ENCODE measurements at places on chromosomes 12 and 14. TPM values are rescaled to one million over a fixed set of nuclear protein-coding genes. Genes with fewer than 3 reads are reported as not detected.

DNA sequence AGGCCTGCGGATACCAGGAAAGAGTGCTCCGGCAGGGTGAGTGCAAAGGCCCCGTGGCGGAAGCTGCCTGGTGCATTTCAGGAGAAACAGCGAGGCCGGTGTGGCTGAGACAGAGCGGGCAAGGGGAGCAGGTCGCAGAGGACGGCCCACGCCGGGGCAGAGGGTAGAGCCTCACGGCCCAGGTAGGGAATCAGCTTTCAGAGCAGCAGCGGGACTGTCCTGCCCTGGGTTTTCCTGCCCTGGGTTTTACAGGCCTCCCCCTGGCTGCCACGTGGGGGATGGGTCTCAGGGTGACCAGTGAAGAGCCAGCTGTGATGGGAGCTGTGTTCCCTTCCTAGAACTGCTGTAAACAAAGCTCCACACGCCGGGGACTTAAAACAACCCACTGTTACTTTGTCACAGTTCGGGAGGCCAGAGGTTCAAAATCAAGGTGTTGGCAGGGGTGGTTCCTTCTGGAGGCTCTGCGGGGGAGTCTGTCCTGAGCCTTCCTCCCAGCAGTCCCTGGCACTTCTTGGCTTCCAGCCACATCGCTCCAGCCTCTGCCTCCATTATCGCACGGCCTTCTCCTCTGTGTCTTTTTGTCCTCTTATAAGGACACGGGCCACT, 10.4 kb downstream of the NCOR2 start:
- DNase-seq = no peak

- DNase-seq = no peak
Observed at GRCh38 chr14:77372304-77372841, 4.5 kb downstream of the TMED8 start.

DNA sequence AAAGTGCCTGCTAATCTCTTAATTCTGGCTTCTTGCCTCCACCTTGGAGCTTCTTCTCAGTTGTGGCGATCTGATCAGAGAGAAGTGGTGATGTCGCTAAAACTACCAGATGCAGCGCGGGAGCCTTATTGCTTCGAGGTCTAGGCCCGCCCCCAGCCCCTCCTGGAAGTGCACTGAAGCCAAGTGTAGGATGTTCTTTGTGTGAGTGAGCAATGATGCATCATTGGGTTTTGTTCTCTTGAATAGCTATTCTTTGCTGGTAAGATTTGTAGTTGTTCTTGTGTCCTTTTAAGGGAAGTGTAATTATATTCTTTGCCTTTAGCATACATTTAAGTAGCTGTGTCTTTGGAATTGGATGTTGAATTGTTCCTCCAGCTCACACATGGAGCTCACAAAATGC, 35.8 kb downstream of the MTHFD1 start:
- peak; percentile 19 for DNase-seq

CLEC2A gene
- not detected for total RNA-seq

NKX2-8 gene
- total RNA-seq = not detected

DNA sequence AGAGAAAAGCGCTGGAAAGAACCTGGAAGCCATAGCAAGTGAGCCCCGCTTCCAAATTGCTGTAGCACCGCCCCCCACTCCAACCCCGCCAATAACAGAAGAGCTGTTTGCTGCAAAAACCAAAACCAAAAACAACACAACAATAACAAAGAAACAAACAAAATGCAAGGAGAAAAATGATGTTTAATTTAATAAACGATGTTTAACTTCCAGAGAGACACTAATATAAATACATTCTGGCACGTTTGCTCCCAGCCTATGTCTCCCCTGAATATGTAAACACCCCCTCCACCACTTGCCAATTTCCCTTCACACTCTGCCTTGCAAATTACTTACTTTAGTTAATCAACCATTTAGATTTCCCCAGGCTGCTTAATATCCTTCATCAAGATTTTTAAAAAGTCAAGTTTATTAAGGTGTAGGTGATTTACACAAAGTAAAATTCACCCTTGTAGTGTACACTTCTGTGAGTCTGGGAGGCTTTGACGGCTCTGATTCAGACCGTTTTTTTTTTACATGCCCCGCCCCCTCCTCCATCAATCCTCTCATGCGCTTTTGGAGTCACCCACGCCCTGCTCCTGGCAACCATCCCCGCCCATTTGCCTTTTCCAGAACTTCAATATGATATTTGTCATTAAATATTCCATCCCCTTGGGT, 482 bp upstream of the IFI27L2 start:
- DNase-seq = peak; percentile 49

- DNase-seq = no peak
Observed at GRCh38 chr12:124461241-124461673, 106.2 kb downstream of the NCOR2 start.

GRCh38 chr14:70013271-70013873, 134.2 kb downstream of the SMOC1 start:
- DNase-seq = peak; percentile 52

- DNase-seq = no peak
Observed at GRCh38 chr12:2250797-2251196, 198.0 kb downstream of the CACNA1C start.

DNA sequence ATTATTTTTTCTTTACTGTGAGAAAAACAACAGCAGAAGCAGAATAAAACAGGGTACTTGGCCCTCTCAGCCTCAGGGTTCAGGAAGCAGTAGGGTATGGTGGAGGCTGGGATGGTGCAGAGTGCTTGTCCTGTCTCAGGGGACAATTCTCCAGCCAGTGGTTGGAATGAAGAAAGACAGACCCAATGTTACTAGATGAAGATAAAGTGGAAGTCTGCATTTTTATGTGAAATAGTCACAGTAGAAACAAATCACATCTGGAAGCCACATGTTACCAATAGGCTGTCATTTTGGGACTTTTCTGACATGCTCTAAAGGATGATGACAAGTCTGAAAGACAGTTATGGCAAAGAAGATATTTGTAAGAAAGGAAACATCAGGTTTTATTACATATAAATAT, 32.3 kb downstream of the PROX2 start:
- DNase-seq = no peak

DNA sequence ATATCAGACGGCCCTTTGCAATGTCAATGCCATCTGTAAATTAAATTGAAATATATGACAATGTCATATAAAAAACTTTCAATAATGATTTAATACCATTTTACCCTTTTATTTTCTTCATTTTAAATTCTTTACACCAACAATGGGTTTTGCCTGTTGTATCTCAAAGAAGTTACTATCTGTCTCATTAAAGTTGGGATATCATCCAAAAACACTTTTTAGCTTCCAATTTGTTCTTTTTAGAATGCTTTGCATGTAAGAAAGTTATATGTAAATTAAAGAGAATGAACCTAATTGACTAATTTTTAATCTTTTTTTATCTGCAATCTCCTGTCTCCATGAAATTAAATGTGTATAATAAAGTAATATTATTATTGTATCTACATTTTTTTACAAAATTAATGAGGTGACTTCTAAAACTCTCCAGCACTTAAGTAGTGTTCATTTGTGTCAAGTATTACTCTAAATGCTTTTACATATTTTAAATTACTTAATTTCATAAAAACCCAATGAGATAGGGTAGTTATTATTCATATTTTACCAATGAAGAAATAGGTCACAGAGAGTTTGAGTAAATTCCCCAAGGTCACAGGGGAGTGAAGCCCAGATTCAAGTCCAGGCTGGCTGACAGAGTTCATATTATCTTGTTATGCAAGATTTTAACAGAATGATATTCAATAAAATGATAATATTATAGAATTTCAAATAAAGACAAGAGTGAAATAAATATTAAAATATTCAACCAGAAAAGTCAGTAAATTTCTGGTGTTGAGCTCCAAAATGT, 673.0 kb upstream of the FLRT2 start:
- no peak for DNase-seq

DNA sequence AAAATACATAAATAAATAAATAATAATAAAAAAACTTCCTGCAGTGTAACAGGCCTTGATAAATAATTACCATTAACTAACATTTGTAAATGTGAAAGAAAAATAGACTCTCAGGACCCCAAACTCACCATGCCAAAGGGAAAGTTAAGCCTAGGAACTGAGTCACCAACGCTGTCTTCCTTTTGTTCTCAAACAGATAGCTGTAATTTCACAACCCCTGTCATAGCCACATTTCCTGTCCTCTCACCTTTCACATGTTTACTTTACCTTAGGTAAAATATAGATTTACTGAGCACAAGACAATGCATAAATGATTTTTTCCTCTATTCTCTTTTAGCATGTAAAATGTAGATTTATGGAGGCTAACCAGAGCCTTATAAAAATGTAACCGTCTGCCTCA, 35.9 kb upstream of the CHST11 start:
- DNase-seq = peak; percentile 51

TESPA1 gene
- not detected for total RNA-seq

- DNase-seq = no peak
Observed at GRCh38 chr12:6206327-6206726, 6.1 kb downstream of the CD9 start.

CYP46A1 gene
- 0.14 TPM for total RNA-seq

DNA sequence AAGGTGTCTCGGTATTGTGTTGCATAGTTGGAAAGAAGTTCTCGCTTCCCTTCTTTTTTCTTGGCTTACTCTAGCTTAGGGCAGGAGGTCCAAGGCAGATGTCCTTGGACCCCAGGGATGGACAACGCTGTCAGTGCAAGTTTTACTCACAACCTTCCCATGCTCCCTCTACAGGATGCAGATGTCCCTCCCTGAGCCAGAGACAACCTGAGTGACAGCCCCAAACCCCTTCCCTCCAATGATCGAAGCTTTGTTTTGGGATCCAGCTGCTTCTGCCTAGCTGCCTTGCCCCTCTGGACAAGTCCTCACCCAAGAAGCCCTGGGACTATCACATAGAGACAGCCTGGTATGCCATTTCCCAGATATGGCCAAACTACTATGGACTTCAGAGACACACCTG, 112.0 kb upstream of the RAP1B start:
- no peak for DNase-seq

GRCh38 chr12:51389302-51389999, 1.8 kb downstream of the GALNT6 start:
- peak; percentile 32 for DNase-seq

- DNase-seq = no peak
Observed at GRCh38 chr12:128305336-128305892, 38.4 kb downstream of the TMEM132C start.

OR6C2 gene
- not detected for total RNA-seq

DNA sequence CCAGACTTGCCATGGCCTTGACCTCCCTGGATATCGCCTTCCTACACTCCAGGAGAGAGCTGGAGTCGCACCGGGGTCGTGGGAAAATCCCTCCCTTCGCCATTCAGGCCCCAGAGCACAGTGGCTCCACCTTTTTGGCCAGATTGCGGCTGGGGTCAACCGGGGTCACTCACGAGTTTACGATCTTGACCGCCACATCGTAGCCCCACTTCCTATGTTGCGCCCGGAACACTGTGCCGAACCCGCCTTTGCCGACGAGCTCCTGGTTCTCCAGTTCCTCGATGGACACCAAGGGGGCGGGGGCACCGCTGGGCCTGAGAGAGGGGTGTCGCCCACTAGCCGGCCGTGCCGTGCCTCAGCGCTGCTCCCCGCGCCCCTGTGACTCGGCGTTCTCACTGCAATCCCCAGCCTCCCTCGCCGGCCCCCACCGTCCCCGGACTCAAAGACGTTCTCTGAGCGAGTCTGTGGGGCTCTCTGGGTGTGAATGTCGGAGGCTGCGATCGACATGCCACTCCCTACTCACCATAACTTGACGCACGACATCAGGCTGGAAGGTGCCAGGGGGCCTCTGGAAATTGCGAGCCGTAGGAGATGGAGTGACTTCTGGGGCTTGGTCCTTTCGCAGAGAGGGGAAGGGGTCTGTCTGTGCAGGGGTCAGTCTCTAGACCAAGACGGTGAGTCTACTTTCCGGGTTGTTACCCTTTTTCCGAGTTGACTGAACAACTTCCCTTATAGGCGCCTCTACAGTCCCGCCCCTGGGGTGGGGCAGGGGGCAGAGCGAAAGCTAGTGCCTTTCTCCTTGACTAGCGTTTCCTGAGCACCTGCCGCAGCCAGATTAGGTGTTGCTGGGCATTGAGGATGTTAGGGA, at the start of gene RIPK3:
Gene RIPK3 (minus strand): TSS at position 708 of the 868 bp plus-strand sequence. CDS start 165 bp downstream, at position 543.
- peak; percentile 32 for DNase-seq

DNA sequence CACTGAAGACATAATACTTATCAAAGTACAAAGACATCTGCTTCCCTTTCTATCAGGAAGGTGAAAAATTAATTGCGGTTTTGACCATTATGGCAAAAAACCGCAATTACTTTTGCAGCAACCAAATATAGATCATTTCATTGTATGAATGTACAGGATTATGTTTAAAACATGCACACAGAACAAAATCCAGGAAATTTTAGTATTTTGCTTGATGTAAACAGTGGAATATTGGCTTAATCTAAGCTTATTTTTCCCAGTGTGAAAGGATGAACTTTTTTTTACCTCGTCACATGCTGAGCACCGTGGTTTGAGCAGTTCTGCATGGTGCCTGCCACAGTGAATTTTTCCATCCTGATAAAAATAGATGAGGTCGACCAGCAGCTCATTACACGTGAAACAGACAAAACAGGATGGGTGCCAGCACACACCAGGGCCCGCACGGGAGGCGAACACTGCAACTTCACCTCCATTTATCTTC, 121.2 kb downstream of the PRICKLE1 start:
- DNase-seq = peak; percentile 22

DNA sequence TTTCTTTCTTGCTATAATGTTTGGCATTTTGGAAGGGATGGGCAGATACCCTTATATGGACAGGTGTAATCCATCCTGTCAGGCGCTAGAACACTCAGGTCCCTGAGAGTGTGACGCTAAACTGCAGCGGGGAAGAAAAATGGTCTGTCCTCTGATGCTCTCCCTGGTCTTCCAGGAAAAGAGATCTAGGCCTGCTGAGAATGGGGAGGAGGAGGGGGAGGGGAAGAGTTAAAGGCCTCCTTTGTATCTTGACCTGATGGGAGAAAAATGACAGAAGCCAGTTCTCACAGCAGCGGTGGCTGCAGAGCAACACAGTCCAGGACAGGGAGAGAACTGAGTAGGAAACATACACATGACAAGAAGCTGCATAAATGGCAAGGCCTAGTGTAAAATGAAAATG, 61.1 kb downstream of the RPS6KA5 start:
- DNase-seq = no peak

DNA sequence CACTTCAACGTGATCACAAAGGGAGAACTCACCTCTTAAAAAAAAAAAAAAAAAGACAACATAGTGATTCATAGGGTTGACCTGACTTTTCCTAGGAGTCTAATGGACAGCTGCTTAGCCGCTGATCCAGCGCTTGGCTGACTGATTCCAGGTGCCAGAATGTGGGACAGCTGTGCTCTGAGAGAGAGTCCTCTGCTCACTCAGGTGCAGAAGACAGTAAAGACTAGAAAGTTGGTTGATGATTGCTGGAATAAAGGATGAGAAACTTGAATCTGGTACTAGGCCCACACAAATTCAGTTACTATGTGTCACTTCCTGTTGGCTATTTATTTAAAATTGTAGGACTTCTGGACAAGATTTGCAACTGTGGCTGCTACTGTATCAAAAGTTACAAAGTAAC, 229.4 kb downstream of the CHST11 start:
- DNase-seq = peak; percentile 56

DNA sequence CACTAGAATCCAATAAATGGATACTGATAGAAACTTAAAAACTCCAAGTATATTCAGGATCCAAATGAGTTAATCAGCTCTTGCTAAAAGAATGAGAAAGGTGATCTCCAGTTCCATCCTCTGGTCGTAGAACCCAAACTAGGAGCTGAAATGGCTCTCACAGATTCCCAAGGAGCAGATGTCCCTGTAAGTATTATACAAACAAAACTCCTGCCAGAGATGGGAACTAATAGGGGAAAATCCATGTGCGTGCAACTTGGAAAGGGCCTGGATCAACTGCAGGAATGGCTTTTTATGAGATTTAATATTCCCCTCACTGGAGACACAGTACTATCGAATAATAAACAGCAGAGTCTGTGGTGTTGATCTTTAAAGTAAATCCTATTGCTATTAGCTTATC, 309.2 kb upstream of the TBX3 start:
- no peak for DNase-seq

All from dermis blood vessel endothelial cell (primary cell).